T-helper 1 cell (primary cell): ENCODE measurements at places on chromosomes 5 and 9.

GRCh38 chr9:35619800-35620158 is 1.6 kb upstream of the CD72 start:
- no peak for DNase-seq

DNA sequence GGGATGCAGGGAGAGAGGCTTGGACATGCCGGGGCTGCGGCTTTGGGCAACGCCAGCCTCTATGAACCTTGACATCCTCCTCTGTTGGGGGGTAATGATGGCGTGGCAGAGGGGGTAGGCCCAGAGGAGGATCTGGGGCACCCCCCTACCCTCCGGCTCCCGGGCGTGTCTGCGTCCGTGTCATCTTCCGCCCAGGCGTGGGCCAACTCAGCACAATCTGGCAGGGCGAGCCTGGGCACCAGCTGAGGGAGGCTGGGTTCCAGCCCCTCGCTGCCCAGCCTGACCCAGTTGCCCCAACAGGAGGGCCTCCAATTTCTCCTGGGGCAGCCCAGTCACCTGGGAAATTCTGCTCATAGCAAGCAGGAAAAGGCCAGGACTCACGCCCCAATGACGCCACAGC is 62.9 kb upstream of the IL17B start:
- no peak for DNase-seq

GRCh38 chr5:59548807-59549357 is 344.6 kb downstream of the PDE4D start:
- DNase-seq: no peak

DNA sequence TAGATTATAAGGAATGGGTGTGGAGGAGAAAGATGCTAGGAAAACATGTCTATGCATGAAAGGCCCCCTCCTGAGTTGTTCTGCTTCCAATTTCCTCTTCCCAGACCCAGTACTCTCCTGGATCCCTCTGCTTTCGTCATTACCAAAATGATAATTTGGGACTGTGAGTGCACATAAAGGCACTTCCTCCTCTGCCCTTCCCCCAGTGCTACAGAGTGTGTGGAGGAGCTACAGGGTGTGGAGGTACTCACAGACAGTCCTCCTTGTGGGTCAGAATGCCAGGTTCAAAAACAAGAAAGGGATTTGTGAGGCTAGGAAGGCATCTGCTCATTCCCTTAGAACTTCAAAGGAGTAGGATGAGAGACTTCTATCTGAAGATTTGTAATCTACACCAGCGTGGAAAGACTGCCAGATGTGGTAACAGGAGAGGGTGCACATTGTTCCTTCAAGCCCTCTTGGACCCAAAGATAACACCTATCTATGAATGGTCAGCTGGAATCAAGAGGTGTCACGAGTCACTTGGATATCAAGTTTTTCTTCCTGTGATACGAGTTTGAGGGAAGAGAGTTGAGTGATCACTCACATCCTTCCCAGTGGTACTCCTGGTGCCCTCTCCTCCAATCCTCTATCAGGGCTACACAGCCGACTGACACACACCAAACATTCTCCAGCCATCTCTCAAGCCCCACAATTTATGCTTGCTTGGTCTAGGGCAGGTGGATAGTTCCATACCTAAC is 201.1 kb downstream of the EPB41L4A start:
- no peak for DNase-seq

GRCh38 chr5:12934722-12935121 is 1009.8 kb downstream of the DNAH5 start:
- DNase-seq: no peak

GRCh38 chr5:168300326-168301182 is 9.1 kb downstream of the WWC1 start:
- DNase-seq: no peak

DNA sequence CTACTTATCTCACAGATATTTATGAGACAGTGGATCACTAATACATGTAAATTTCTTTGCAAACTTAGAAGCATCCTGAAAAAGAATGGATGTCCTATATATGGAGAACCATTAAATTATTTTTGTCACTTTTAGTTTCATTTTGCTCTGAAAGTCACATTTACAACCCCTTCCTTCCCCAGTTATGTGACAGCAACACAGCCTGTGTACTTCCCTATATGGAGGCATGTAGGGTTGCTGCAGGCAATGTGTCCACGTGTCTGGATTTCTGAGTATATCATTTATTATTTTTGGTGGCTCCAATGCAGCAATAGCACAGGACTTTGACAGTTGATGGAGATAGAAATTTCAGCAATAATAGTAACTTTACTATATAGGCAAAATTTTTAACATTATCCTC is 156.4 kb downstream of the ST8SIA4 start:
- no peak for DNase-seq

DNA sequence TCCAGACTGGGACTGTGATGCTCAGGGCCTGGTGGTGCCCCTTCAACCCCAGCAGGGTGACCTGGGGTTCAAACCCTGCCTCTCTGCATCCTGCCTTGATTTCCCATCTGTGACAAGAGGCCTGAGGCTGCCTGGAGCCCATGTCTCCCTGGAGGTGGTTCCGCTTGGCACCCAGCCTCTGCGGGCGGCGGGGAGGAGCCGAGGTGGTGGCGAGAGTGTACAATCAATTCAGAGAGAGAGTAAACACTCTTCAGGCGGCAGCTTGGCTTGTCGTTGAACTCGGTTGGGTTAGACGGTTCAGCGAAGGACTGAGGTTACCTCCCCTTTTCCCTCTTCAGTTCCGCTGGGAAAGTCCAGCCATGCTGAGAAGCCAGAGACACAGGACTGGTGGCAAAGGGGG is 39.3 kb downstream of the NTNG2 start:
- DNase-seq: no peak

- no peak for DNase-seq
These were observed 25.9 kb downstream of the ZDHHC11B start for GRCh38 chr5:758698-759053.

- DNase-seq: no peak
These were observed 48.5 kb upstream of the GLIPR2 start for GRCh38 chr9:36088020-36088419.

DNA sequence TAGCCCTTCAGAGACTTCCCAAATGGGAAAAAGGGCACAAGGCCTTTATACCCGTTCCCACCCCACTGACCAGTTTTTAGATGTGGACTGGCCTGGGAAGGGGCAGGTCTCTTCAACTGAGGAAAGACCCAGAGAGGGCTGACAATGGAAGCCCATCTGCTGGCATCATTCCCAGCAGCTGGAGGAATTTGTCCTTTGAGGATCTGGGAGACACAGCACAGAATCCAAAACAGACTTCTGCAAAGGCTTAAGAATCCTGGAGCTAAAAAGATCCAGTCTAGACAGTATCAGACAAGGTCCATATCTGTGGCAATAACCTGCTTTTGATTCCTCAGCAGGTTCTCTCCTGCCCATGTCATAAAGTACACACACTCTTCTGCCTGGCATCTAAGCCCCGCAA is 329.2 kb downstream of the TMEM167A start:
- no peak for DNase-seq

GRCh38 chr9:127397646-127398274 is 791 bp downstream of the SLC2A8 start:
- no peak for DNase-seq

DNA sequence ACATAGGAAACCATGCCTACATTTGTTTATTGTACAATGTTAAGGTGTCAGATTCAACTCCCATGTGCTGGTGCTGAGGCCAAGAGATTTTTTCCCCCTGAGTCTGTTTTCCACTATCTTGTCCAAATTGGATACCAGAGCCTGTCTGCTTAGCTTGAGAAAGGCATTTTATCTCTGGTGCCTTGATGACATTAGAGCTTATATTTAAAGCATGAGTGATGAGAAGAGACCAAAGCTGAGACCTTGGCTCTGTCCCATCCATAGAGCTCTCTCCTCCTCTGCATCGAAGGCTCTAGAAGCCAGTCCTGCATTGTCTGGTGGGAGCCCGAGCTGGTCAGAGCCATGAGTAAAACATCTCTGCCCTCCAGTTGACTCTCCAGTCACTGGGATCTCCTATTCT is 10.4 kb upstream of the PPP2CA start:
- no peak for DNase-seq

DNA sequence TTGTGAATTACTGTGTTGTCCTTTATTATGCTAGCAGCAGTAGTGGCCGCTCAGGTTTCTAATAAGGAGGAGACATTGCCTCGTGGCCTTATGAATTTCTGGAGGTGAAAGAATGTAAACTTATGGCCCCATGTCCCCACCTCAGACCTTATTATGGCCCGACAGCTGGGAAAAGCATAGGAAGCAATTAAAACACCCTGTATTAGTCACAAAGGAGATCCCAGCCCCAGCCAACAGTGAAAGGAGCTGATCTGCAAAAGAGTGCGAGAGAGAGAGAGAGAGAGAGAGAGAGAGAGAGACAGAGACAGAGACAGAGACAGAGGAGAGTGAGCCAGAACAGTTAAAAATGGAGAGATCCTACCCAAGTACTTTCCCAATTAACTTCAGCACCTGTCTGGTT is 269.3 kb downstream of the DMRT2 start:
- no peak for DNase-seq

DNA sequence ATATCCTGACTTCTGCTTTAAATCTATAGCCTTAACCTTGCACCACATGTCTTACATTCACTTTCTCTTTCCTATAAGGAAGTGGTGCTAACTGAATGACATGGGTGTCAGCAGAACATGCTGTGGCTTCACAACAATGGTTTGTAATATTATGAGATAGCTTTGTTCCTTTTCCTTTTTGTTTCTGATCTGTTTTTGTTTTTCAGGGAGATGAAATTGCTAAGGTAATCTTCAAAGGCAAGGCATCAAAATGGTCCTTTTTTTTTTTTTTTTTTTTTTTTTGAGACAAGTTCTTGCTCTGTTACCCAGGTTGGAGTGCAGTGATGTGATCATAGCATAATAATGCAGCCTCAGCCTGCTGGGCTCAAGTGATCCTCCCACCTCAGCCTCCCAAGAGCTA is 53.6 kb upstream of the RANBP6 start:
- DNase-seq: no peak
